ENCODE measurements at places on chromosomes 1 and 21.
A peak's percentile ranks its signal among the peaks of the same experiment; 100 is the strongest.

- no peak for DNase-seq
Observed at GRCh38 chr1:89890085-89890752, 69.4 kb downstream of the LRRC8D start.

- no peak for DNase-seq
Observed at GRCh38 chr1:24179251-24179840, 7.7 kb downstream of the IFNLR1 start.

- no peak for DNase-seq
Observed at GRCh38 chr1:116026631-116027030, 50.3 kb downstream of the SLC22A15 start.

GRCh38 chr1:199297887-199298286, 659.0 kb downstream of the PTPRC start:
- peak; percentile 11 for DNase-seq

- DNase-seq, result no peak
Observed at GRCh38 chr1:75861831-75862230, 65.1 kb downstream of the MSH4 start.

GRCh38 chr21:42652527-42653230, 742 bp upstream of the PDE9A start:
- no peak for DNase-seq

- DNase-seq, result no peak
Observed at GRCh38 chr1:116920211-116920610, 10.5 kb downstream of the PTGFRN start.

GRCh38 chr1:221724931-221725605, 16.8 kb downstream of the DUSP10 start:
- peak; percentile 60 for DNase-seq

- peak; percentile 34 for DNase-seq
Observed at GRCh38 chr1:115255154-115255553, 82.9 kb downstream of the NGF start.

DNA sequence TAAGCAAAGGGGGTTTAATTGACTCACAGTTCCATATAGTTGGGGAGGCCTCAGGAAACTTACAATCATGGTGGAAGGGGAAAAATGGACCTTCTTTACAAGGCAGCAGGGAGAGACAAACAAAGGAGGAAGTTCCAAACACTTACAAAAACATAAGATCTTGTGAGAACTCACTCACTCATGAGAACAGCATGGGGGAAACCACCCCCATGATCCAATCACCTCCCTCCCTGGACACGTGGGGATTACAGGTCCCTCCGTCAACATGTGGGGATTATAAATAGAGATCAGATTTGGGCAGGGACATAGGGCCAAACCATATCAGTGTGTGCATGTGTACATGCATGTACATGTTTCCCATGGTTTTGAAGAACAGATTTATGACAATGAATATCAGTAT, 5.5 kb upstream of the SMG7 start:
- DNase-seq, result no peak

GRCh38 chr1:43545695-43546387, 15.2 kb downstream of the PTPRF start:
- DNase-seq, result no peak

DNA sequence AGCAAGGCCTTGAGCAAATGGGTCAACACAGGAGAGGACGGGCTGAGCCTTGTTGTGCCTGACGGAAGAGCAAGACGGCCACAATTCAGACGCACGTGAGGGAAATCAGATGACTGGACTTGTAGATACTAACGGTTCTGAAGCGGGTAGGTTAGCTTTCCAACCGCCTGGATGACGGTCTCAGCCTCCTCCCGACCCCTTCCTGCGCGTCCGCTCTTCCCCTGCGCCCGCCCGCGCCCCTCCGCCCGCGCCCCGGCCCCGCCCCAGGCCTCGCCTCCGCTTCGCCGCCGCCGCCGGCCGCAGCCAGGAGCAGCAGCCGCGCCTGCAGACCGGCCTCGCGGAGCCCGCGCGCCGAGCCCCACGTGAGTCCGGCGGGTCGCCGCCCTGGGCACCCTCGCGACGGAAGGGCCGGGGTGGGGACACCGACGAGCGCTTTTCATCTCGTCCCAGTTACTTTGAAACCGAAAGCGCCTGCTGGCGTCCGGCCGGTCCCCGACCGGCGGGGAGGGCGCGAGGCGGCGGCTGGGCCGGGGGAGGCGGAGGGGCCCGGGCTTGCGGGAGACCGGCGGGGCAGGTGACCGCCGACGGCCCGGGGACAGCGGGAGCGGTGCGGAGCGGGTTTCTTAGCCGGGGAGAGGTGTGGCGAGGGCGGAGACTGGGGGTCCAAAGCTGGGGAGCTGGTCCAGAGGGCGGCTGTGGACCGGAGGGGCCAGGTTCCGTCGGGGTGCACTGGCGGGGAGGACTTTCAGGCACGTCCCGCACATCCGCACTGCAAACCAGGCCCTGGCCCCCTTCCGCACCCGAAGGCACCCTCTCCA, at the start of gene TRAF5:
Gene TRAF5 (plus strand): TSS at position 306 of the 818 bp plus-strand sequence. CDS start 26,407 bp downstream, outside the sequence.
- peak; percentile 61 for DNase-seq

GRCh38 chr1:179714159-179714558, 28.9 kb upstream of the FAM163A start:
- DNase-seq, result no peak

GRCh38 chr1:245961137-245961540, 545.9 kb downstream of the SMYD3 start:
- no peak for DNase-seq

Data from fibroblast of skin of back (primary cell).